Stomach (tissue), 19 donors: ENCODE measurements at places on chromosomes 5 and 9. TPM values are rescaled to one million over a fixed set of nuclear protein-coding genes. Genes with fewer than 3 reads are reported as not detected.
A peak's percentile ranks its signal among the peaks of the same experiment; 100 is the strongest.

The FGF10 gene
- not detected for total RNA-seq

The ALAD gene
- total RNA-seq, result 102 TPM

The HTR1A gene
- total RNA-seq, result not detected

The FOXD4L6 gene
- not detected for total RNA-seq

The ADAMTS19 gene
- total RNA-seq, result not detected

The TNPO1 gene
- total RNA-seq, result 111 TPM

The CENPP gene
- 1.3 TPM for total RNA-seq

The DRD1 gene
- not detected for total RNA-seq

The CDX1 gene
- not detected for total RNA-seq

The GABRA1 gene
- total RNA-seq, result not detected

The DMRTA1 gene
- total RNA-seq, result 3.5 TPM

The EGFLAM gene
- 5.9 TPM for total RNA-seq

The TEX53 gene
- total RNA-seq, result not detected

The CANX gene
- 606 TPM for total RNA-seq

The IZUMO3 gene
- total RNA-seq, result not detected

The TMEM252 gene
- total RNA-seq, result not detected

The TLX3 gene
- total RNA-seq, result not detected

GRCh38 chr9:129139993-129140396 is 28.8 kb downstream of the PTPA start:
- DNase-seq, result peak; percentile 99

DNA sequence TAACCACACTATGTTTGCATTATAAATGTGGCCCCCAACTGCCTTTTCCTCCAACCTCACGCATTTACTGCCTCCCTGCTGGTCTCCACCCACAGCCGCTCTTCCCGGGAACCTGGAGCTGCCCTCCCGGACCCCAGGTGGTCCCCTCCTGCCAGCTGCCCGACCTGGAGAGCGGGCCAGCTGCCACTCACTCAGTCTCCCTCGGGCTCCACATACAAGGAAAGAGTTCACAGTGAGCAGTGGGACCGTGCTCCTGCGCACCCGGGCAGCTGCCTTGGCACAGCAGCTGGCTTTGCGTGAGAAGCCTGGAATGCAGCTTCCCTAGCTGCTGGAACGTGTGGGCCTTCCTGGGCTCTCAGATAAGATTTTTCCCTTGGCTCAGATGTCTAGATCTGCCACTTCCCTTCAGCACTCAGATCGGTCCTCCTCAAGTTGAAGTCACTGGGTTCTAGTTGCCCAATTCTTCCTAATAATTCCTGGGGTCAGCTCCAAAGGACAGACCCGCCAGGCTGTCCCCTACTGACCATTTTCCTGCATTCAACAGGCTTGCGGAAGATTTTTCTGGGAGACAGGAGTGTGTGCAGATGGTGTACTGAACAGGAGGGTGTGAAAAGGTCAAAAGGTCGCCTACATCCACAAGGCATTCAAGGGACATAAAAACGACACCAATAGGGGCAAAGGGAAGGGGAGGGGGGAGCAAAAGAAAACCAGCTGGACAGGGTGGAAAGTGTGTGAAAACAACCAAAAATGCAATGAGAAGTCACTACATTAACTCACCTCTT is 69.1 kb downstream of the MYO10 start:
- peak; percentile 79 for DNase-seq

GRCh38 chr5:2732004-2732403 is 19.5 kb downstream of the IRX2 start:
- DNase-seq, result no peak

DNA sequence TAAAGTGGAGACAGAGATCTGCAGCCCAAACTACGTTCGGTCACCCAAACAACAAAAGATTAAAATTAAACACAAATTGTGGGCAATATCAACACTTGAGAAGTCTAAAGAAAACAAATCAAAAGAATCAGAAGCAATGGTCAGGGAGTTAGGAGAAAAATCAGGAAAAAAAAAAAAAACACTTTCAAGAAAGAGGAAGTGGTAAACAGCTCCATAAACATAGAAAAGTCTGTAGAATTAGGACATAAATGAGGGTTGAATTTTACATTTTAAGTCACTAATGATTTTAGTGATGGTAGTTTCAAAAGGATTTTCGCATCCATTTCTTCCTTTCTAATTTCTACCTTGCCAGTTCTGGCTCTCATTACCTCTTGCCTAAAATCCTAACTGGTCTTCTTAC is 10.1 kb downstream of the RNF145 start:
- DNase-seq, result no peak

DNA sequence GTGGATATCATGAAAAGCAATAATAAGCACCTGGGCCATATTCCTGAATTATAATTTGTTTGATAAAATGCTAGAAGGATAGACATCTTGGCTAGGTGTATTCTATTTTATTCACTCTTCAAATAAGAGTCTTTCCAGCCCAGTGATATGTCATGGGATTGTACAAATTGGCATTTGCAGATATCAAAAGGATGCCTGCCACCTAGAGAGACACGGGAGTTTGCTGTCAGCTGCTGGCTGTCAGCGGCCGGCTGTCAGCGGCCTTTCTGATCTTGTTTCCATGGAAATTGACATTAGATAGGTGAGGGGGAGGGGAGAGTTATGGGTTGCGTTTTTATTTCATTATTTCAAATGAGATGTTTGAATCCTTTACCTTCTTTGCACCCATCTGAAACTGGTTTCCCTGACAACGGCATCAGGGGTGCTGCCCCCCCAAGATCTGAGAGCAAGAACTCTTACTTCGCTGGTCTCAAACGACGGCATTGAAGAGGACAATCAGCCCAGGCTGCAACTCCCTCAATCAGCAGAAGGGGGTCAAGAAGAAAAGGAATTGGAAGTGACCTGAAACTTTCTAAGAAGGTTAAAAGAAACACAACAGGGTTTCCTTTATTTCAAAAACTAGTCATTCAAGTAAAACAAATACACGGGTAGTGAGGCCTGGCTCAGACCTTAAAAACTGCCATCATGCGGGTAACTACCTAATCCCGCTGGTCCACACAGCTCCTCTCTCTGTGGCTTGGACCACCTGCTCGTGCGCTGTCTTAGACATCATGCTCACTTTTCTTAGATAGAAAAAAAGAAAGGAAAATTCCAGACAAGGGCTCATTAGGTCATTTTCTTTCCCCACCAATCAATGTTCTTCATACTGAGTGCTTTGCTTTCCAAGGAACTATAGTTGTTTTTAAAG is 115.7 kb downstream of the TLE1 start:
- no peak for DNase-seq

- peak; percentile 96 for DNase-seq
Observed at GRCh38 chr5:43484106-43484849, 613 bp upstream of the TMEM267 start.

GRCh38 chr5:42582723-42583122 is 159.5 kb downstream of the GHR start:
- no peak for DNase-seq

- DNase-seq, result no peak
Observed at GRCh38 chr5:76333571-76333970, 69.5 kb upstream of the IQGAP2 start.

DNA sequence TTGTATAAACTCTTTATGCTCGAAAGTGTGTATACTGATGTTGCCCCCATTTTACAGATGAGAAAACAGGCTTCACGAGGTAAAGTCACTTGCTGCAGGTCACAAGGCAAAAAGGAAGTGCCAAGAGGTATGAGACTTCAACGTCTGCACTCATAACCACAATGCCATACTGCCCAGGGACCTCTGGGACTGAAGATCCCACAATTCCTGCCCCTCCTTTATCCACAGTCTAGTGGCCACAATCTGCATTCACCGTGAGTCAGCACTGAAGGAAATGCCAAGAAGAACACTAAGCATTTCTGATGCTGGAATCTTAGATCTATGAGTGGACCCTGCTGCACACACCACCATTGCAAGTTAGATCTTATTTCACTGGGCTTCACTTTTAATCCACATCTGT is 37.3 kb downstream of the MED27 start:
- no peak for DNase-seq

DNA sequence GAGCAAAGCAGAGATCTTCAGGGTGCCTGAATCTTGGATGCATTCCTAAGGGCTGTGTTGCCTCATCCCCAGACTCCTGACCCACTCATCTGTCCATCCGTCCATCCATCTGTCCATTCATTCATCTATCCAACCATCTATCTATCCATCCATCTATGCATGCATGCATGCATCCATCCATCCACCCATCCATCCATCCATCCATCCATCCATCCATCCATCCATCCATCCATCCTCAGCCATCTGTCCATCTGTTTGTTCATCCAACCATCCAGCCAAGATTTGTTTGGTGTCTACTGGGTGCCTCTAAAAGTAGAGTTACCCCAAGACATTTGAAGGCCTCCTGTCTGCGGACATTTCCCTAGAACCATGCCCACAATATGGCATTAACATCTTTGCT is 27.7 kb upstream of the BARHL1 start:
- no peak for DNase-seq

DNA sequence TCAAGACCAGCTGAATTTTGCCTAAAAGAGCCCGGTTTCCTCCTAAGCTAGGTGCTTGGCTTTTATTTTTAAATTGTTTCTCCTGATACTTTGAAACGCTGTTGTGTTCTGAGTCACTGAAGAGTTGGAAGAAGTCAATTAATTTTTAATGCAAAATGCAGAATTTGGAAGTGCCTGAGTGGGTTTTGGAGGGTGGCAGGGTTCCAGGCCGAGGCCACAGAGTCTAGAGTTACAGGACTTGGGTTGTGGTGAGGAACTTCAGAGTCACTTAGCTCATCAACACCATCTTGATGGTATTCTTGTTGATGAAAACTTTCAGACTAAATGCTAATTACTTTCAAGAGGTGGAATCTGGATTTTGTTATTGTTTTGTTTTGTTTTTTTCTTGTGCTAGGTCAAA is 130.6 kb downstream of the PDZD2 start:
- DNase-seq, result no peak

GRCh38 chr5:138541511-138542179 is 1.4 kb downstream of the ETF1 start:
- no peak for DNase-seq

GRCh38 chr9:87888501-87888900 is 5.8 kb downstream of the SPATA31E1 start:
- DNase-seq, result no peak

- no peak for DNase-seq
Observed at GRCh38 chr9:83342731-83343130, 195.5 kb downstream of the FRMD3 start.

GRCh38 chr5:42015254-42015653 is 90.2 kb downstream of the FBXO4 start:
- DNase-seq, result no peak

- DNase-seq, result no peak
Observed at GRCh38 chr5:21219251-21219650, 1231.3 kb upstream of the CDH18 start.

DNA sequence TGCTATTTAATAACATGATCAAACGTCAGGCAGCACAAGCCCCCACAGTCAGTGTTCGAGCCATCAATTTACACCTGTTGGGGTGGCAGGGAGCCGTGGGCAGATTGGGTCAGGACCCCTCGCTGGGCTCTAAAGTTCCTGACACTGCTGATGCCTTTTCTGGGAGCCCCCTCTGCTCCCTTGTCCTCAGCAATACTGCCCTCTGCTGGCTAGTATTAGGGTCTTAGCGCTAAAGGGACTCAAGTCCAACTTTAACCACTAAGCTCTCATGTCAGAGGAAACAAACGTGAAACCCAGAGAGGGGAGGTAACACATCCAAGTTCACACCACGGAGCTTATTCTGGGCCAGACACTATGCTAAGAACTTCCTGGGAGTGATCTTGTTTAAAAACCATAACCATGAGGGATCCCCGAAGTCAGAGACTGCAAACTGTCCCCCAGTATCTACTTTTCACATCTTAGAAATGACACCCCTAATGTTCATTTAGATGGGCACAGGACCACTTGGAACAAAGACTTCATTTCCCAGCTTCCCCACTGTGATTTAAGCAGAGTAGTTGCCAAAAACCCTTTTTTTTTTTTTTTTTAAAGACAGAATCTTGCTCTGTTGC is 20.4 kb downstream of the ANKS6 start:
- DNase-seq, result peak; percentile 82

DNA sequence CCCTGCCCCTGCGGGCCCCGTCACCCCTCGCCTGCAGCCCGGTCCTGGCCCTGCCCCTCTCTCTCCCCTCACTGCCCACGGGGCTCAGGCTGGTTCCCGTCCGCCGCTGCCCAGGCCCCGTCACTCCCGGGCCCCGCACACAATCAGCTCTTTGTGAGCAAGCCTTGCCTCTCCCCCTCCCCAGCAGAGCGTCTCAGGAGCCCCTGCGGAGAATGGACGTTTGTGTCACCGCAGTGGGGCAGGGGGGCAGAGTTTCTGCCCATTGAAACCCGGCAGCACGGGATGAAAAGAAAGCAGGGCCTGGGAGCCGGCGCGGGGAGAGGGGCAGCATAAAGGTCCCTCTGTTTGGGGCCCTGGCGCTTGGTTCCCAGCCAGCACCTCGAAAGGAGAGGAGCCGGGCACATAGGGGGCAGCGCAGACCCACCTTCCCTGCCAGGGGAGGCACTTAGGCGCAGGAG is 13.5 kb upstream of the NUP214 start:
- DNase-seq, result peak; percentile 75

GRCh38 chr9:135328485-135329417 is 150.8 kb upstream of the PPP1R26 start:
- DNase-seq, result no peak
